GM23248 (cell line): ENCODE measurements at places on chromosomes 3 and 15.

- DNase-seq, result peak; percentile 12
Measured at GRCh38 chr3:8482263-8482662, 19.4 kb upstream of the LMCD1 start.

- no peak for DNase-seq
Measured at GRCh38 chr3:143224716-143225115, 105.1 kb downstream of the CHST2 start.

GRCh38 chr3:192024751-192025150 is 563.8 kb downstream of the PYDC2 start:
- DNase-seq, result no peak

DNA sequence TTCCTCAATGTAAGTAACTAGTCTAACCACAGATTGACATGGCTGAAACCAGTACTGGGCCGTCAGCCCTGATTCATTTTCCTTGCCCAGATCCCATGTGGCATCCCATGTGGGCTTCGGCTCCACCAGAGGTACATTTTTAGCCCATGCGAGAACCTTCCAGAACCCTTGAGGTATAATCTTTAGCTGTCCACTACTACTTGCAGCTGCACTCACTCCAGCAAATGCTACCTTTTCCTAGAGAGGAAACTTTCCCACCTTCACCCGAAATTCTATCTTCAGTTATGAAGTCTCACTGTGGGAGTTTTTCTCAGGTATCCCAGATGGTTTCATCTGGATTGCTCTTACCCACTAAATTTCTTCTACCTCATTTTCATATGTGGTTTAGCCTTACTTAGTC is 907.2 kb downstream of the ROBO1 start:
- DNase-seq, result no peak

GRCh38 chr3:99696497-99696896 is 58.1 kb downstream of the COL8A1 start:
- no peak for DNase-seq

GRCh38 chr15:64017082-64017588 is 29.1 kb downstream of the DAPK2 start:
- peak; percentile 80 for DNase-seq

GRCh38 chr3:155387571-155387970 is 94.1 kb upstream of the STRIT1 start:
- no peak for DNase-seq

- no peak for DNase-seq
Measured at GRCh38 chr3:105483476-105483875, 116.8 kb downstream of the ALCAM start.

DNA sequence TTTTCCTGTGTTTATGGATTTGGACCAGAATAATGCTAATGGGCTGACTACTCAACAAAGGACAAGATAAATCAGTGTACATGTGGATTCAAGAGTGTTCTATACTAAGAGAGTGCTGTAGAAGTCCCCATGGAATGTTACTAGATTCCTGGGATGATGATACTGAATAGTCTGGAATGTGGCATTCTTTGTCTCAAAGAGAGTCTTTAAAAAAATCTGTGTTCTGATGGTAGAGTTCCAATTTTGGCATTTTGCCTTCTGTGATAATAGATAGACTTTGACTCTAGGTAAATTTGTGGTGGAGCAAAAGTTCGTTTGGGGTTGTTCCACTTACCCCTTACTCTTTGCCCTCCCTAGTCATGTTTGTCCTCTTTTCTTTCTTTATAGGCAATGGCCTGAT is 43.7 kb downstream of the NMD3 start:
- peak; percentile 46 for DNase-seq

DNA sequence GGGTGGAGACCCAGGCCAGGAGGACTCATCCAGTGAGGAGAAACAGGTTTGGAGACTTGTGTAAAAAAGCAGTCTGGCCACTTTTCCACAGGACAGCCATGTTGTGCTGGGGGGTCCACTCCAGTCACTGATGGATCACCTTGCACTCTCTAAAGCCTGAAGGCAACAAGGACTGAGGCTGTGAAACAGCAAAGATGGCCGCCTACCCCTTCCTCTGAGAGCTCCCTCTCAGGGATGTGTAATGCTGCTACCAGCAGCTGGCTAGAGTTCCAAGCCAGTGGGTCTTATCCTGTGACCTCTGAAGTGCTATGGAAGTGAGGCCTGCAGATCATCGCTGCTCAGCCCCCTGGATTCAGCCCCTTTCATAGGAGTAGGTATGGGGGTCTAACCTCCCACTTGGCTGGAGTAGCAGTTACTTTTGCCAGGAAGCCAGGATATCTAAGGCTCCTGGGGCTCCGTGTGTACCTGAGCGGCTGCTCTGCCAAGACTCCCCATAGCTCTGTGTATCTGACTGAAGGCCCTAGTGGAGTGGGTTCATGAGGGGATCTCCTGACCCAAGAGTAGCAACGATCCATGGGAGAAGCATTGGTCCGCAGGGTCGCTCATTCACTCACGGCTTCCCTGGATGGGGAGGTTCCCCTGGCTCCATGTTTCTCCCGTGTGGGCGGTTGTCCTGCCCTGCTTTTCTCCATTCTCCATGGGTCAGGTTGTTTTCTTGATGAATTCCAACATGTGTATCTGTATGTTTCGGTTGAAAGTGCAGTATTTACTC is 69.9 kb upstream of the TNFSF10 start:
- DNase-seq, result no peak

- peak; percentile 33 for DNase-seq
Measured at GRCh38 chr3:106510206-106510605, 641.4 kb upstream of the CBLB start.

DNA sequence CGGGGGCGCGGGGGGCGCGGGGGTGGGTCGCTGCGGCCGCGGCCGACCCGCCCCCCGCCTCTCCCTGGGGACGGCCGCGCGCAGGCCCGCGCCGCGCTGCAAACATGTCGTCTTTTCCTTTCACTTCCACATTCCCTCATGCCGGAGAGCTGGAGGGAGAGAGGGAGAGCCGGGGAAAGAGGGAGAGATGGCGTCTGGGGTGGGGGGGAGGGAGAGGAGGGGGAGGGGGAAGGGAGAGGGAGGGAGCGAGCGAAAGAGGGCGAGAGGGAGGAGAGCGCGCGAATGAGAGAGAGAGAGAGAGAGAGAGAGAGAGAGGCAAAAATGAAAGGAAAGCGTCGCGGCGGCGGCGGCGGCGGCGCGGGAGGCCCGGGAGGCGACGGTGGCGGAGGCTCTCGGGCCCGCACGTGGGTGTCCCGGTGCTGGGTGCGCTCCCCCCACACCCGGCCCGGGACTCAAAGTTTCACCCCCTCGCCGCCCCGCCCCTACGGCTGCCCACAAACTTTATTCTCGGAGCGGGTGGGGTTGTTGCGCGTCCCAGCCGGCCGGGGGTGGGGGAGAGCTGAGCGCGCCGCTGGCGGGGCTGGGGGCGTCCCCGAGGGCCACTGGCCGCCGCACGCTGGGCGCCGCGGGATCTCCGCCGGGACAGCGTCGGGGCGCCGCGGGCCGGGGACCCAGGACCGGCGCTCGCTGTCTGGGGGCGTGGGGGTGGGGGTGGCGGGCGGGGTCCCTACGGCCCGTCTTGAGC is 731 bp downstream of the ZNF710 start:
- peak; percentile 74 for DNase-seq

DNA sequence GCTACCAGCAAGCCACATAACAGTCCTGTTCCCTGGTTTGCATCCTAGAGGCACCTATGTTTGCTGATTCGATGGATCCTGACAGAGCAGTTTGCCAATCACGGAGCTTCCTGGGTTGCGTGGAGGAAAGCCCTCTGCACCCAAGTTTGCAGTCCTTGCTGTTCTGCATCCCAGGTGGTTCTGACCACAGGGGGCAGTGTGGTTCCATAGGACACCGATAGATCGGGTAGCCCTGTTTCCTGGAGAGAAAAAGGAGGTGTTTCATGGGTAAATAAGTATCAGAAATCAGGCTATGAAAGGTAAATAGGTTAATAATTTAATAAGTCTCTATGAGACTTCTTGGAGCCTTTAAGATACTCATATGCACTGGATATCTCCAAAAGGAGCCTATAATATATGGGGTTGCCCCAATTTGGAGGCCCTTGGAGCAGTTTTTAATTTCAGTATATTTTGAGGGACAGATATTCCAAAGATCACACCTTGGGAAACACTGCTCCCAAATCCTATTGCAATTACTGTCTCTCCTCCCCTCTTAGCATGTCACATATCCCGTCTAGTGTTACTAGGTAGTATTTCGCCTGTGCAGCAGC is 194.6 kb upstream of the TPM1 start:
- DNase-seq, result peak; percentile 74

DNA sequence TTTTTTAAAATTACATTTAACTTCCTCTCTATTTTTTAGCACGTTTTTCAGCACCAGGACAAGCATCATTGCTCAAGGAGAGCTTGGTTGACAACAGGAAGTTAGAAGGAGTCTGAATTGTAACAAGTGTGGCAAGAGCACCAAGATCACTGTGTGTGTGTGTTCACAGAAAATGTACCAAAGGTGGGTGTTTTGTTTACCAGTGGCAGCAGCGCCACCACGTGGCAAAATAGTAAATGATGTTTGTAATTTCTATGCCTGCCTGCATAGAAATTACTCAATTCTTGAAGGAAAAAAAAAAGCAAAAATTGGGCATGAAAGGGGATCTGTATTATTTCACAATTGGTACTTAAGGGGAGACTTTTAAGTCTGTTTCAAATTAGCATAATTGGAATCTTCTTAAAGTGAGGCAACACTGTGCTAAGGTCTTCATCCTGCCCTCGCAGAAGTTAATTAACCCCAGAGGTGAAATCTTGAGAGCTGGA is 7.4 kb upstream of the U2SURP start:
- peak; percentile 79 for DNase-seq

GRCh38 chr3:33932010-33932764 is 133.8 kb downstream of the PDCD6IP start:
- no peak for DNase-seq

DNA sequence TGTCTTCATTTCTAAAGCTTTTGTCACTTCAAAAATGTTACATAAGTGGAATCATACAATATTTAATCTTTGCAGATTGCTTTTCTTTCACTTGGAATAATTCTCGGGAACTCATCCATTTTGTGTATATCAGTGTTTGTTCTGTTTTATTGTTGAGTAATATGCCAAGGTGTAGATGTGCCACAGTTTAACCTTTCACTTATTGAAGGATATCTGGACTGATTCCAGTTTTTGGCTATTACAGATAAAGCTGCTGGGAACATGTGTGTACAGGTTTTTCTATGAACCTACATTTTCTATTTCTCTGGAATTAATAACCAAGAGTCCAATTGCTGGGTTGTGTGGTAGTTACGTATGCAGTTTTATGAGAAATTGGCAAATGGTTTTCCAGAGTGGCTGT is 334.9 kb downstream of the PTPRG start:
- no peak for DNase-seq

GRCh38 chr3:100175637-100176280 is 61.5 kb upstream of the FILIP1L start:
- DNase-seq, result no peak

- DNase-seq, result peak; percentile 50
Measured at GRCh38 chr3:16309558-16309957, 44.5 kb downstream of the OXNAD1 start.

GRCh38 chr3:72829701-72830100 is 18.5 kb downstream of the SHQ1 start:
- peak; percentile 53 for DNase-seq

DNA sequence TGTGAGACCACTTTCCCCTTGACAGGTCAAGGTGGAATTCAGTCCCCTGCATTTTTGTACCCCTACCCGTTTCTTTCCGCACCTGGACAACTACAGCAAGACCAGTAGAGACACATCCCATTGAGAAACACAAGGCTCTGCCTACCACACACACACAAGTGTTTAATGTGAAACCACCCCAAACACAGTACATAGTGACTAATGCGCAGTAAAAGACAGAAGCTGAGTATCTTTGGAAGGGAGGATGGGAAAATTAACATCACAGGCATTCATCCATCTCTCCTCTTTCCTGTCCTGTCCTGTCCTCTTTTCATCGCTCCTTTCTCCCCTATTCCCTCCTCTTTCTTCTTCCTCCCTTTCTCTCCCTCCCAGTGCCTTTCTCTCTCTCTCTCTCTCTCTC is 64.8 kb downstream of the SCN11A start:
- DNase-seq, result peak; percentile 27

DNA sequence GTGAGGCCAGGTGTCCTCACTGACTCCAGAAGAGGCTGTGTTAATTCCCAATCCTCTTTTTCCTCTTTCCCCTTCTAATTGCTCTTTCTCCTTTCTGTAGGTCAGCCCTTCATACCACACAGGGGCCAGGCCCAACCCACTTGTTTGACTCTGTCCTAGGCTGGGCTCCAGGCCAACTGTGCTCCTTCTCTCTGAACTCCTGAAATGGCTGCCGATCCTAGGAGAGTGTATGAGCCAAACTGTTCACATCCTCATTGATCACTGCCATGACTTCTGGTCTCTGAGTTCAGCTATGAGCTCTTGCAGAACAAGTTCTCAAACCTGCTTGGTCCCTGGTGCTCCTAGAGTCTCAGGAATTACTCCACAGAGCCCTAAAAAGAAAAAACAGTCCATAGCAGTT is 145.1 kb downstream of the VGLL4 start:
- peak; percentile 59 for DNase-seq

GRCh38 chr3:184328516-184328915 is 8.9 kb upstream of the FAM131A start:
- no peak for DNase-seq

DNA sequence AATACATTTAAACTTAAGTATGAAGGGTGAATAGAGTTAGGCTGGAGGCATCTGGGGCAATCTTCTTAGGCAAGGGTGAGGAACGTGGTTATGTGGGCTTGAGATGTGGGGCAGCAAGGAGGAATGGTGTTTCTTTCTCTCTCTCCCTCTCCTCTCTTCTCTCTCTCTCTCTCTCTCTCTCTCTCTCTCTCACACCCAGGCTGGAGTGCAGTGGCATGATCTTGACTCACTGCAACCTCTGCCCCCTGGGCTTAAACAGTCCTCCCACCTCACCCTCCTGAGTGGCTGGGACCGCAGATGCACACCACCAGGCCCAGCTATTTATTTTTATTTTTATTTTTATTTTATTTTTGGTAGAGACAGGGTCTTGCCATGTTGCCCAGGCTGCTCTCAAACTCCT is 4.0 kb upstream of the MGA start:
- no peak for DNase-seq
